ENCODE measurements at places on chromosomes 1 and 21.

- DNase-seq, result no peak
Measured at GRCh38 chr1:4171480-4172450, 271.7 kb upstream of the C1orf174 start.

DNA sequence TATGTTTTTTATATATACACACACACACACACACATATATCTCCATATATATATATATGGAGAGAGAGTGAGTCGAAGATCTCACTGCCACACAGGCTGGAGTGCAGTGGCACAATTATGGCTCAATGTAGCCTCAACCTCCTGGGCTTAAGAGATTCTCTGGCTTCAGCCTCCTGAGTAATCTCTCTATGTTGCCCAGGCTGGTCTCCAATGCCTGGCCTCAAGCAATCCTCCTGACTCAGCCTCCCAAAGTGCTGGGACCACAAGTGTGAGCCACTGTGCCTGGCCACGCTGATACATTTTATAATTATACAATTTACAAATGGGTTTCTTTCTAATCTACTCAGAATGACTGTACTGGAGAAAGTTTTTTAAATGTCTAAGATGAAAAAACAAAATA is 664.2 kb downstream of the PTPRC start:
- no peak for DNase-seq

DNA sequence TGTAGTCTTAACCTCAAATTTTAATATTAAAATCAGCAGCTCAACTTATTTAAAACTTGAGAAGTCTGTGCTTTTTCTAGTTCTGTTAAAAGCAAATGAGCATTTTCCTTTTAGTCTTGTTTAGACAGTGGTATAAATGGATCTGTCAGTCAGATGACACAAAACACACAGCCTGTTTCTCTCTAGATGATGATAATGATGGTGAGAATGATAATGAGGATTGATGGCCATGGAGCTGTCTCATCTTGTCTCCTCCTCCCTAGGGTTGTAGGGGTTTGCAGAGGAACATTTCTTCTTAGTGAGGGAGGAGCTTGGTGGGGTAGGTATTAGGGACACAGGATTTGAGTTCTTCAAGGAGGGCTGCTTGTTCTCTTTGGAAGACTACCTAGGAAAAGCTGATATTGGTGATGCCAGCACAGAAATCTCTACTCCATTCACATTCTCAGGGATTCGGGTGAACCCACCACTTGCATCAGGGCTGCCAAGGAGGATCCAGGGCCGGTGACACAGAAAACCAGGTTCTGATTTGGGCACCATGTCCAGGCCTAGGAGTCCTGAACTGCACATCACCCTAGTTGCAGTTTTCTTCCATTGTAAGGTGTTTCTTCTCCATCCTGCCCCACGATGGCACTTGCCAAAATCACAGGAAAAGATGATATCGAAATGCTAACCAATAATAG is 147.6 kb downstream of the RHOU start:
- no peak for DNase-seq

DNA sequence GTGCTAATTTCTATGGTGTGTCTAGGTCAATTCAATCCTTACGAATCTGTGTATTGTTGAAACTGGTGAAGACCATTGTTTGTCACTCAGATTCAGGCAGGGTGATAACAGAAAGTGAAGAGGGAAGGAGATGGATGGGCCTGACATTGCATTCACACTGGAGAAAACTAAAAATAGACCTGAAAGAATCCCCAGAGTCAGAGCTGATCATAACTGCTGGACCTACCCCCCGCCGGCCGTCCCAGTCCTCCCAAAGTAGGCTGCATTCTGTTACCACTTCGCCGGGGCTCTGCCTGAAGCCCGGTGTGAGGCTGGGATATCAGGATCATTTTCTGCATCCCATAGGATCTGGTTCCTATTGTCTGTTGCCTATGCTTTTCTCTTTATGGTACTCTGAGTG is 121.1 kb downstream of the NUF2 start:
- no peak for DNase-seq

DNA sequence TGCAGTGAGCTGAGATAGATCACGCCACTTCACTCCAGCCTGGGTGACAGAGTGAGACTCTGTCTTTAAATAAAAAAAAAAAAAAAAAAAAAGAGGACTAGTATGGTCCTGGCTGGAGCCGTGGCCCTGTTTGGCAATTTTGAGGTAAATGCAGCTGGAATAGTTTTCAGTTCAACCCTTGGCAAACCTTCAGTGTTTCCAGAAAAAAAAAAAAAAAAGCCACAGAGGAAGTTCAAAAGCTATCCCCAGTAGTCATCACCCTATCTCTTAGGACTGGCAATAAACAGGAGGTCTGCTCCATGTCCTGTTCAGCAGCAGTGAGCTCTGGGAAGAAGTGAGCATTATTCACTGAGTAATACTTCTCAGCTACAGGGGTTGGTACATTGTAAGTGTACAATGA is 56.8 kb upstream of the ERRFI1 start:
- no peak for DNase-seq

DNA sequence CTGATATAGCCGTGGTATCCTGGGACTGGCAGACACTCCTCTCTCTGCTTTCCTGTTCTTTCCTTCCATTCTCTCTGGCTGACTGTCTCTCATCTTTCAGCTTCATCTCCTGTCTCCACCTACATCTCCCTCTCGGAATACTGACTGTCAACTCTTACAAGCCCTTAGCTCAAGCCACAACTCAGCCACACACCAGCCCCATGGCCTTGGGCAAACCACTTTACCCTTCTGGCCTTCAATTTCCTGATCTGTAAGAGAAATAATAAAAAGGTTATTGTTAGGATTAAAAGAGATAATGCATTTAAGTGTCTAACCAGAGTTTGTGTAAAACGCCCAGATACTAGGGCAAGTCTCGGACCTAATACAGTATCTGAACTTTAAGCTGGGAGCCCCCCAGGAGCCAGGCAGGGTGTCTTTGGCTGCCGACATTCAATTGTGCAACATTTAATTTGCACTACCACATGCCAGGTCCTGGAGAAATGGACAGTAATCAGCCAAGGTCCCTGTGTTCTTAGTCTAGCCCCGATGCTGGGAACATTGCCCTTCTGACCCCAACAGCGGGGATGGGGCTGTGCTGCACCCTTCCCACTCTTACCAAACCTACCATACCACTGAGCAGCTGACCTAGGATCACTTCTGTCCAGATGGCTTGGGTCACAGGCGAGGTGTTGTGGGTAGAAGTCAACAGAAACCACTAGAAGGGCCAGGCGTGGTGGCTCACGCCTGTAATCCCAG is 5.1 kb downstream of the ECHDC2 start:
- DNase-seq, result no peak

DNA sequence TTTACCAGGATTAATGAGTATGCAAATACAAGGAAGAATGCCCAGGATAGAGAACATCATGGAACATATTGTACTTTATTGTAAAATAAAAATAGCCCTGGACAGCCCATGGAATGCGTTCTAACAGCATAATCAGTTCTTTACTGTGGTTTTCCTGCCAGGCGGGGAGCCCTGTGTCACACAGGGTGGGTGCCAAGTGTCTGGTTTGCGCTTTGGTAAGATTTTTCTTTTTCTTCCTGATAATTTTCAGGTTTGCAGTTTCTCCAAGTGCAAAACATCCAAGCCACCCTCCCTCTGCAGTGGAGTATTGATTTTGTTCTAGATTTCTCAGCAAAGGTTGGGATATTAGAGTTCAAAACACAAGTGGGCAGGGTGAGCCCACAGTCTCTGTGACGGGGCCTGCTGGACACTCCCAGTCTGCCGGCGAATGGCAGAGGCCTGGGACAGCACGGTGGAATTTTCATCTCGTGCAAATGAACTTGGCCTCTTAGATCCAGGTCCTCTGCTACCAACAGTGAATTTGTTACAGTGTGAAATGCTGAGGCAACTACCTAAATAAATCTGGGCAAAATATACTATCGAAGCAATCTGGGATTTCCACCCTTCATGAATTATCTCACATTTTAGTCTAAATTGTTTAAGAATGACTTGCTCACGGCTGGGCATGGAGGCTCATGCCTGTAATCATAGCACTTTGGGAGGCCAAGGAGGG is 15.6 kb upstream of the KCNJ15 start:
- no peak for DNase-seq

GRCh38 chr21:36949171-36950141 is 17.0 kb downstream of the HLCS start:
- DNase-seq, result no peak
